ENCODE measurements at places on chromosomes 16 and 17.

DNA sequence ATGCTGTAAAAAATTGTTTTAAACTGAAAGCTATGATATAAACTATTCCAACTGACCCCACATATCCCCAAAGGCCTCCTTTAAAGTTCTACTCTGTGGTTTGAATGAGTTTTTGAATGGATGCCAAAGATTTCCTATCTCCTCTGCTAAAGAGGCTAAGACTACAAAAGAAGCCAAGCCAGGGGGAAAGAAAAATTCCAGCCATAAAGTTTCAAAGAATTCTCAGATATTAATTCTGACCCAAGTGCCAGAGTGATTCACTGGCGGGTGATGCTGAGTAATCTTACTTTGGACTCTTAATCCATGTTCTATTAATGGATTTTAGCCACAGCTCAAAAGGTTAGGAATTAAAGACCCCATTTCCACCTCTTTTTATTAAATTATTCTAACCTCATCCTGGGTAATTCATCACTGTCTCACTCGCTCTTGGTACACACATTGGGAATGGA lies 60.7 kb downstream of the HS3ST3A1 start:
- no peak for DNase-seq

- DNase-seq, result no peak
Observed at GRCh38 chr17:48579471-48579759, 1.3 kb upstream of the HOXB4 start.

DNA sequence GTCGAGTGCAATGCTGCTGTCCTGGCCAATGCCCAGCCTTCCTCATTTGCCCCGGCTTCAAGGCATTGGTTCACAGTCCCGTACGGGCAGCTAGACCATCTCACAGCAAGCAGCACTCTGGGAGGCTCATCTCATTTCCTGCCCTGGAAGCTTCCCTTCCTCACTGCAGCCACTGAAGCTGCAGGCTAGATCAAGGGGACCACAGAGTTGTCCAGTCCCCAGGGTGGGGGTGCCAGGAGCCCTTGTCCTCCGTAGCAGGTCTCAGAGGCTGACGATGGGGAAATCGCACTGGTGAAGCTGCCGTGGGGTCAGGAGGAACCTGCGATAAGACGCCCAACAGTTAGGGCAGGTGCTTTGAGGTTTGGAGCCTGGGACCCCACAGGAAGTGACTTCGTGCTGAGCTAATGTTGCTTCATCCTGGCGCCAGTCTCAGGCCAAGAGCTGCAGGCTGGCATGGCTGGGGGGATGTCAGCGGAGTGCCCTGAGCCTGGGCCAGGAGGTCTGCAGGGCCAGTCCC lies at the start of gene SPNS3:
TSS of gene SPNS3 (plus strand) at position 426 of the 517 bp plus-strand sequence. CDS start at position 454, 28 bp downstream.
- DNase-seq, result peak; percentile 67

DNA sequence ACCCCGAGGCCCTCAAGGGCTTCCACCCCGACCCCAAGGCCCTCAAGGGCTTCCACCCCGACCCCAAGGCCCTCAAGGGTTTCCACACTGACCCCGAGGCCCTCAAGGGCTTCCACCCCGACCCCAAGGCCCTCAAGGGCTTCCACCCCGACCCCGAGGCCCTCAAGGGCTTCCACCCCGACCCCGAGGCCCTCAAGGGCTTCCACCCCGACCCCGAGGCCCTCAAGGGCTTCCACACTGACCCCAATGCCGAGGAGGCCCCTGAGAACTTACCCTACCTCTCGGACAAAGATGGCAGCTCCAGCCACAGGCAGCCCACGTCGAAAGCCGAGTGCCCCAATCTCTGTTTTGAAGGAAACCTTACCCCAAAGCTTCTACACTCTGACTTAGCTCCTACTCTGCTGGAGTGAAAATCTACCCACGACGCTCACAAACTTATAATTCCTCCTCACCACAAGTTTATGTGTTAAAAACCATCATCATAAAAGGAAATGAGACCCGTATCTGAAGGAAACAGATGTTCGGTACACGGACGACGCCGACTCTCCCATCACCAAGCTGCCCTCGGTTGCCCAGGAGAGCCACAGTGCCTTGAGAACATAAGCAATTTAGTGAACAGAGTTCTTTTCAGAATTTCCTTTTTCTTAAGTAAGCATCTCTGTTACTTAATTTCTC lies 61.2 kb upstream of the RPH3AL start:
- DNase-seq, result peak; percentile 69

DNA sequence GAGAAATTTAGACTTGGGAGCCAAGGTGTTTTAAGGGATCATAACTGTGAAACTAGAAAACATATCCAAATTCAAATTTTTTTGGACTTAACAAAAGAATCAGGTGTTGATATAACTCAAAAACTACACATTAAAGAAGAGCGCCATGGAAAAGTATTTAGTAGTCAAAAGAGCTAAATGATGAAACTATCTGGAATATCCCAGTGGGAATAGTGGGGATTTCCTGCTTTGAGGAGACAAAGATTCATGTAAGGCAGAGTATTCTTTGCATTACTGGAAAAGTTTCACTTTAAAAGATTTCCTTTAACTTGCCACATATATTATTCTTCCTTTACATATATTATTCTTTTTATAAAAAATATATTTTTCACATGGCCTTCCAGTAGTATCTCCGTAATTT lies 40.3 kb upstream of the VPS4A start:
- no peak for DNase-seq

DNA sequence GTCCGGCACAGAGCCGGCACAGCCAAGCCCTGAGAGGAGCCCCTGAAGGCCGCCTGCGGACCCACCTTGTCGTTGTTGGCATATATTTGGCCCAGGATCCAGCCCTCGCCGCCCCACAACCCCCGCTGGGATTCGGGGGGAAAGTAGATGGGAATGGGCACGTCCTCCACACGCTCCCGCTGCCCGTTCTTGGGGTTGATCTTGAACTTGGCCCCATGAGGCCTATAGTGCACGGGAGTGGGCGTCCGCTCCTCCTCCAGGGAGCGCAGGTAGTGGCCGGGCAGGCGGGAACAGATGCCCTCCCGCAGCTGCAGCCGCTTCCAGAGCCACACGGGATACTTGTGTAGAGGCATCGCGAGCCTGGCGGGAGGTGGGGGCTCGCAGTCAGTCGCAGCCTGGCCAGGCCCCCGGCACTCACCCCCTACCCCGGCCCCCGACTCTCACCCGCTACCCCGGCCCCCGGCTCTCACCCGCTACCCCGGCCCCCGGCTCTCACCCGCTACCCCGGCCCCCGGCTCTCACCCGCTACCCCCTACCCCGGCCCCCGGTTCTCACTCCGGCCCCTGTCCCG lies 387 bp downstream of the MRPL28 start:
- DNase-seq, result no peak

- DNase-seq, result no peak
Observed at GRCh38 chr17:71933306-71933705, 187.5 kb upstream of the SOX9 start.

GRCh38 chr17:28115046-28115445 lies 72.6 kb downstream of the NLK start:
- DNase-seq, result no peak

DNA sequence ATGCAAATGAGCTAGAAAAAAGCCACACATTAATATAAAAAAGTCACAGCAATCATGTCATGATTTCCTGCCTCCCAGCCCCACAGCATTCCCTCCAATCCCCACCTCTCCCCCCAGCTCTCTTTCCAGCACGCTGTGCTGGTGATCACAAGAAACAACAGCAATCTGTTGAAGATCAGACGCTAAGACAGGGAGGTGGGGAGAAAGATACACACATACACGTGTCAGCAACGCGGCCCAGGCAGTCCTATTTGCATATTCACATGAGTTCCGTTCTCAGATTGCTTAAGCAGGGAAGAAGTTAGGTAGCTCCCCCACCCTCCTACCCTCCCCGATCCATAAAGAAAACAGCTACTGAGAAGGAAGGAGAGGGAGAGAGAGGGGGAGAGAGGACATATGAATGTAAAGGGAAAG lies 405.5 kb upstream of the PSMD7 start:
- no peak for DNase-seq

- no peak for DNase-seq
Observed at GRCh38 chr17:10579270-10579669, 29.8 kb upstream of the MYH2 start.

DNA sequence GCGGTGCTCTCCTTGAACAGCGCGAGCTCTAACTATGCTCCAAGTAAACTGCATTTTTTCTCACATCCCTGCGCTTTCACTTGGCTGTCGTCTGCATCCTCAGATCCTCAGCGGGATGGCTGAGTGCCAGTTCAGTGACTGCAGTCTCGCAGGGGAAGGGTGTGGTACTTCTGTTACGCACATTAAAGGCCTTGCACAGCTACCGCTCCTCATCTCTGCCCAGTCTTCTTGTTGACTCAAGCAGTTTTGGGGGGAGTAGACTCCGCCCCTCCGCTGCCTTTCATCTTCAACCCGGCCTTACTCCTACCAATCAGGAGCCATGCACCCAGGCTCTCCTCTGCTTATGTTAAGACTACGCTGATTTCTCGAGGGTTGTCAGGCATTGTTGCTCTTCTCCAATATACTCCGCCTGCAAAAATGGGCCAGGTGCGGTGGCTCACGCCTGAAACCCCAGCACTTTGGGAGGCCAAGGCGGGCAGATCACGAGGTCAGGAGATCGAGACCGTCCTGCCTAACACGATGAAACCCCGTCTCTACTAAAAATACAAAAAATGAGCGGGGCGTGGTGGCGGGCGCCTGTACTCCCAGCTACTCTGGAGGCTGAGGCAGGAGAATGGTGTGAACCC lies 10.0 kb downstream of the ATP5PD start:
- DNase-seq, result peak; percentile 91

GRCh38 chr17:35089586-35090296 lies 26.2 kb upstream of the RFFL start:
- DNase-seq, result peak; percentile 78

GRCh38 chr17:42163113-42163512 lies 8.3 kb upstream of the RAB5C start:
- peak; percentile 79 for DNase-seq

- peak; percentile 86 for DNase-seq
Observed at GRCh38 chr17:48037036-48037837, at the start of gene COPZ2. Gene COPZ2, minus strand, starts transcription at chr17:48037797. Its CDS starts 20 bp downstream, at chr17:48037777.

GRCh38 chr17:38663125-38663751 lies 11.5 kb downstream of the EPOP start:
- DNase-seq, result peak; percentile 80

DNA sequence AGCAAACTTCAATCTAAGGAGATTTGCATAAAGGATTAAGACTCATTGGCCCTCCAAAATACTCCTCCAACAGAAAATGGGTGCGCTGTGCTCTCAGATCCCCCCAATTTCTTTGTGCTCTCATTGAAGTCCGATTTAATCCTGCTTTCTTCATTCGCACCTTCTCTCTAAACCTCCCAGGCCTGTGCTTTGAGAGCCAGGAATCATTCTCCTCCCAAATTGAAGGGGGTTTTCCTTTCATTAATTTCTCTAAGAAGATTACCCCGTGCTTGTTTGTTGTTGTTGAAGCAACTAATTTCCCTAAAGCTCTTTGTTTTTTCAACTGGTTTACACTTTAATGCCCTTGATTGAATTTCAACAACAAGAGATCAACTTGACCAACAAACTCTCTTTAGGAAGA lies 304.2 kb upstream of the IRX3 start:
- DNase-seq, result no peak

DNA sequence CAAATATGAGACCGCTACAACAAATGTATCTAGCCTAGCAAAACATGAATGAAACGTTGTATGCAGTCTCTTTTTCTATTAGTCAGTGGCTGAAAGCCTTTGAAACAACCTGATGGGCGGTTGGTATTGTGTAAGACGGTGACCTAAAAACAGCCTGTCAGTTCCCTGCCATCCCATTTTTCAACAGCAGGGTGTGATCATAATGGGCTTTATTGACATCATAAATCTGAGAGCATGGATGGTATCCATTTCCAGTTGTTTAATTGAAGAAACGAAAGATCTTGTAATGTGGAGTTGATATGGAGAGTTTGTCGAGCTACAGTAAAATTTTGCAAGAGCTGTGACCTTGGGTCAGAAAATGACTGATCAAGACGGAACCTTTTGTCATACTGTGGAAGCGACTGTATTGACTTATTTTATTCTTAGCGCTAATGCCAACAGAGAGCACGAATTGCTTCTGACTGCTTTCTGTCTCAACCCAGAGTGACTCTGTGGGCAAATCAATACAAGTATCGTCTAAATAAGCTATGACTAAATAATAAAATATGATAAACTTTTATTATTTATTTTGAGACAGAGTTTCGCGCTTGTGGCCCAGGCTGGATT lies 12.3 kb upstream of the MEIOB start:
- peak; percentile 8 for DNase-seq

DNA sequence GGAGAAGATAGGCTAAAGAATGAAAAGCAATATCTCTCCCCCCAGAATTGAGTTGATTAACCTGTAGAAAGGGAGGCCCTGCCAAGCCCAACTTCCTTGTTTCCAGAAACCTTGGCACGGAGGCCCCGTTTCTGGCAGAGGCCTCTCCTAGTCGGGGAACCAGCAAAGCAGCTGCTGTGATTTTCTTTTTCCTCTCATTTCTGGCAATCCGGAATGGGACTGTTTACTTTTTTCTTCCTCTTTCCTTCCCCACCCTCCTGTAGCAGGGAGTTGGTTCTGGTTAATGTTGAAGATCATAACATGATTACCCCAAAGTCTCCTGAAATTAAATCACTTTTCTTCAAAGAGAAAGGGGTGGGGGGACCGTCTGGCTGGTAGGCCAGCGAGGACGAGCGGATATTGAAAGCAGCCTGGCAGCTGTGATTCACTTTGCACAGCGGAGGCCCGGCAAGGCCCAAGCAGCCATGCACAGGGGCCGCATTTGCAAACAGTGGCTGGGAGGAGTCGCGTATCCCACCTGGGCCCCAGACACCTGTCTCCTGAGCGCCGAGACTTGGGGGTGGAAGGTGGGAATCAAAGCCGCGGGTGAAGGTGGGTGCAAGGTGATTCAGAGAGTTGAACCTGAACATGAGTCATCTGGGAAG lies 51.5 kb downstream of the NTN1 start:
- DNase-seq, result no peak

GRCh38 chr16:89534252-89534756 lies 26.1 kb downstream of the SPG7 start:
- DNase-seq, result no peak

DNA sequence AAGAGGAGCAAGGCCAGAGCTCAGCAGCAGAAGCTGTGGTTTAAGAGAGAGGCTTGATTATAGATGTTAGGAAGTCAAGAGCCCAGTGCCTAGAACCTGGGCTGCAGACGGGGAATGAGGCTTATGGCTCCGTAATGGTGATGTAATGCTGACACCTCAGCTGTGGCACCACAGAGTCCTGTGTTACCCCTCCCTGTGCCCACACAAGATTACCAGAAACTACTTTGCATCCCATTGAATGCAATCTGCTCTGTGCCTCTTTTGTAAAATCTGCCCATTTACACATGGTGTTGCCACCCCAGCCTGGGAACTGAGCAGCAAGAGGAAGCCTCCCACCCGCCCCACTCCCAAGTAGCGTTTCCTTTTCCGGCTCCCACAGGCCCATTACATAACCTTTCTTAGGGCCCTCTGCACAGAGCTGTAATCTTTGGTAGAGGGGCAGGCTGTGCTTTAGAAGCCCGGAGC lies 57.0 kb downstream of the PITPNC1 start:
- peak; percentile 81 for DNase-seq

GRCh38 chr17:12756786-12757185 lies 32.5 kb upstream of the ARHGAP44 start:
- DNase-seq, result no peak

All from activated effector memory CD4-positive, alpha-beta T cell treated with anti-CD3 and anti-CD28 coated beads, Interleukin-2, amount 50 U/mL, for 16 hours (primary cell).